ENCODE measurements at places on chromosomes 5 and 9.

DNA sequence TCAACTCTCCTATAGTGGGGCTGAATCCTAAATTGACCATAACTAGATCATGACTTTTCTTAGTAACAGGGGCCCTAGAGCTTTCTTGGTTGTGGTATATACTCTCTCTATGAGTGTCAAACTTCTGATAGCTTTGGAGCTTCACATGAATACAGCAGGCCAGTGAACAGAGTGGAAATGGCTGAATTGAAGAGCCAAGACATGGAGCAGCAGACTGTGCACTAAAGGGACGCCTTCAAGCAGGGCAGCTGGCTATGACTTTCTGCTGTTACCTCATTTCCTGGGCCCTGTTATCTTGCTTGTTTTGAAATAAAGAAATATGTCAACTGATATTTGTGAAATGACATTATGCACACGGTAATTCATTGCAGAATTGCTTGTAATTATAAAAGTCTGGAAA is 16.4 kb downstream of the CDO1 start:
- DNase-seq: no peak

DNA sequence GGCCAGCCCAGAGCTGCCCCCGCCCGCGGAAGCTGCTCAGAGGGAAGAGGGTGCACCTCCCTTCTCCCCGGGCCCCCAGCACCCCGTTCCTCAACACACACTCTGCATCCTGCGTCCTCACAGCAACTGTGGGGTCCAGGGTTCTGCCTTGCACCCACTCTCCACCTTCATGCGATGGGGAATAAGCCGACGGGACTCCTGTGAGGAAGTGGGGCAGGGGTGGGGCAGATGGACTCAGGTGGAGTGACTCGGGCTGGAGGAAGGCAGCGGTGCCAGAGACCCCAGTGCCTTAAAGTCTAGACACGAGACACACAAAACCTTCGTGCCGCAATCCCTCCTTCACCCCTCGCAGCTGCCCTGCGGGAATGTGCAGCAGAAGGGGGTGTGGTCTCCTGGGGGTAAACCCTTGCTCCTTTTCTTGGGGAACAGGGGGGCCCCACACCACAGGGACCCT is 8.6 kb downstream of the BRD3 start:
- no peak for DNase-seq

DNA sequence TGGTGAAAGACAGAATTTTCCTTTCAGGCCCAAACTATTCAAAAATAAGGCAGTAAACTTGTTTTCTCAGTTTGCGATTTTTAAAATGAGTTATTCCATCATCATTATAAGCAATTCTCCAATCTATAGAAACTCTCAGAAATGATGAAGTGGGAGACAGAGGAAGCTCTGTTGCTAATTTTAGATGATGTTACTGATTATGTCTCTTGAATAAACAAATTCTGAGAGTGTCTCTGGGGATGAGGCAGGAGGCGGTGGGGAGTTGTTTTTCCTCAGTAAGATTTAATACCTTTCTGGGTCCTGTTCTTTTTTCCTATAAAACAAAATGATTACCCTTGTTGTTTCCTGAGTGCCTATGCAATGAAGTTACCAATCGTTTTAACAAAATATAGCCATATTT is 43.9 kb upstream of the TEX48 start:
- DNase-seq: no peak

DNA sequence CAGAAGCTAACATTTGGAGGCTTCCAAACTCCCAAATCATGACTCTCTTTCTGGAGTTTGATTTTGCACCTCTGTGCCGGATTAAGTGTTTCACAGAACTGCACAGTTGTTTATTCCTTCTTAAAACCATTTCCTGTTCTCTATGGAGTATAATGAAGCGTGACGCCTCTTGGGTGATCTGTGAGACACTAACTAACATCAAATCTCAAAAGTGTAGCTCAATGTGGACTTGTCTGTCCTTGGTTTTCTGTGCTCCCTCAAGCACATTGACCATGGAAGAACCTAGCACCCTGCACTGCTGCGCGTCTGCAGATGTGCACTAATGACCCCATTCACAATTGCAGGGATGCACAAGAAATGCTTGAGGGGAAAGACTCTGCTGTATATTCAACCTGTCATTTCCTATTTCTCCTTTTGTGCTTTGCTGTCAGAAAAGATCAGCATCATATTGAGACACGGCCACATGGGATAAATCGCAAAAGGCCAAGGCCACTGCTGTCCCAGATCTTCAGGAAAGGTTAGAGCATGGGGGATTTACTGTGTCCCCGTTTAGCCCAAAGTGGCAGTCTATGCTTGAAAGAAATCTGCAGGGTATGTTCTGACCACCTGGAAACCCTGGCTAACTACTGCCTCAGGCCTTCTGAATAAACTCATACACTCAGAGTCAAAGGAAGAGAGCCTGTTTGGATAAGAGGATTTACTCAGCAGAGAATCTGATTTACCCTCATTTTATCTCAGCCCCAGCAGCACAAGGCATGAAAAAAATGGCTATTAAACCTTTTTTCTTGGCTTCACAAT is 109.6 kb downstream of the BAAT start:
- DNase-seq: no peak

- DNase-seq: no peak
These were observed 190.9 kb upstream of the PANK3 start for GRCh38 chr5:168770036-168770498.

- no peak for DNase-seq
These were observed 447.1 kb upstream of the CDH10 start for GRCh38 chr5:25091921-25092320.

DNA sequence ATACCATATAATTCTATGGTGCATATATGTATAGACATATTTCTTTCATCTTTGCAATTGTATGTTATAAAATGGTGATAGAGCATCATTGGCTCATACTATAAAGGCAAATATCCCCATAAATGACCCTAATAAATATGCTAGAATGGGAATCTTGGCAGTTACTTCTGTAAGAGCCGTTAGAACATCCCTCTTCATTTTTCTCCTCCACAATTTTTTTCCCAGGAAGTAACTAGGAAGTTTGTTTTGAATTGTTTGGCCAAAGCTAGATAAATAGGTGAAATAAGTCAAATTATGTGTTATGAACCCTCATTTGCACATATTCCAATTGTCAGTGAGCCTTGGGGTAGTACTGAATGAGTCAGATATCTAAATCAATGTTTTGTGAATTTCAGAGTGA is 209.9 kb downstream of the ADAMTSL1 start:
- no peak for DNase-seq

GRCh38 chr5:148297731-148298130 is 14.5 kb upstream of the SPINK7 start:
- DNase-seq: no peak

- no peak for DNase-seq
These were observed 57.9 kb downstream of the STX17 start for GRCh38 chr9:99964336-99964735.

DNA sequence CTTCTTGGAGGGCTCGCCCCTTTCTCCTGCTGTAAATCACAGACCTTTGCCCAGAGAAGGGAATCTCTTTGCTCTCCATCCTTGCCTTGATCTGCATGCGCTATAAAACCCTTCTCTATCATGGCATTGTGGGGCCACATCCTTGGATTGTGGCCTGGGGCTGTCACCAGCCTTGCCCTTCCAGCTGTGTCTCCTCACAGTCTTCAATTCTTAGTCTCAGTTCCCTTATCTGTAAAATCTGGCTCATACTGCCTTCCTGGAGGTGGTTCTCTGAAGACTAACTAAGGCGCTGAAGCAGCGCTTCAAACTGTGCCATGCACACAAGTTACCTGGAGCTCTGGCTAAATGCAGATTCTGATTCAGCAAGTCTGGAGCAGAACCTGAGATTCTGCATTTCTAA is 53.4 kb upstream of the RARS1 start:
- DNase-seq: no peak

- DNase-seq: no peak
These were observed 21.9 kb downstream of the OR2Y1 start for GRCh38 chr5:180717989-180718388.

DNA sequence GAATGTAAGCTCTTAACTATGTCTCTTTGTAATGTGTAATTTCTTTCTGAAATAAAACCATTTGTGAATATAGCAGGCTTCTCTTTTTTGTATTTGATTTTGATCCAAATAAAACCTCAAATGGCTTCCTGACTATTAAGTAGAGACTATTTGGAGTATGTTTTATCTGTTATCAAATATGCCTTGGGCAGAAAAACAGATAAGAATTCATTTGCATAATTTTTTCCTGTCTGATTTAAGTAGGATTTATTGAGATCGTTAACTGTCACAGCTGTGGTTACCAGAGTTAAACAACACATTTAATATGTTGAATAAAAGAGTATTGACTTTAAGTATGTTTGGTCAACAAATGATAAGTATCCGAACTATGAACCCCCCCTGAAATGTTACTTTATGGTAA is 104.9 kb downstream of the MELK start:
- DNase-seq: no peak

- no peak for DNase-seq
These were observed 116.3 kb upstream of the SLC25A48 start for GRCh38 chr5:135718151-135718550.

Data from stimulated activated CD8-positive, alpha-beta memory T cell treated with anti-CD3 and anti-CD28 coated beads, Interleukin-2, amount 100 ng/mL, for 1 hour (primary cell).